A172 (cell line): ENCODE measurements at places on chromosomes 3 and 15.

GRCh38 chr3:4138786-4139431 is 164.3 kb upstream of the SETMAR start:
- no peak for DNase-seq

DNA sequence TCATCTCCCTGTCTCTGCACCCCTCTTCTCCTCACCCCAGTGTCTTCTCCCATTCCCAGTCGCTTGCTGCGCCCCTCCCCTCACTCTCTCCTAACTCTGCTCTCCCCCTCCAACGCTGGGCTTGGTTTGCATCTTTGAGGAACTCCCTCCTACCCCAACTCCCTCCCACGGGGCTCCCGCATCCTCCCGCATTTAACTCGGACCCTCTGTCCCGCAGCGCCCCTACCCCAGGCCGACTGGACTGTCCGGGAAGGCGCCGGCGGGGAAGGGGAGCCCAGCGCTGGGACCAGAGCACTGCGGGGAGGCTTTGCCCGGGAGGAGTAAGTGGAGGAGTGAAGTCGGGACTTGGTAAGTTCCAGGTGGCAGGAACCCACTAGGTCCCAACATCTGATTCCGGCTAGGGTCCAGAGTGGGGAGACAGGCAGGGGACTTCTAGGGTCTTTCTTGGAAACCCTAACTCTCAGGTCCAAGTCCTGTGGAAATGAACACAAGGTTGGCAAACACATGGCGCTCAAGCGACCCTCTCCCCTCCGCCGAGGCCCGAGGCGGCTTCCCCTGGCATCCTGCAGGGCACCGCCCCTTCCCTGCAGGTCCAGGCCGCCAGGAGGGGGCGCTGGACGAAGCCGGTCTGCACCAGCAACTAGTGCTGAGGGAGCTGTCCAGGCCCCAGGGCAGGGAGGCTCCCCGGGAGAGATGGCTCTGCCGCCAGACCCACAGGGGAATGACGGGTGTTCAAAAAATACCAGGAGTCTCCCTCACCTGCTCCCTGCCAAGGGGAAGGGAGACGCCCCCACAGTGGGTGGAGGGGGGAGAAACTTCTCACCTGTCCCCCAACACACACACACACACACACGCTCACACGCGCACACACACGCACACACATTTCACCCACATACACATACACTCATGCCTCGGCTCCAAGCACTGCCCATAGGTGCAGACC is 53.2 kb downstream of the LHFPL4 start:
- no peak for DNase-seq

DNA sequence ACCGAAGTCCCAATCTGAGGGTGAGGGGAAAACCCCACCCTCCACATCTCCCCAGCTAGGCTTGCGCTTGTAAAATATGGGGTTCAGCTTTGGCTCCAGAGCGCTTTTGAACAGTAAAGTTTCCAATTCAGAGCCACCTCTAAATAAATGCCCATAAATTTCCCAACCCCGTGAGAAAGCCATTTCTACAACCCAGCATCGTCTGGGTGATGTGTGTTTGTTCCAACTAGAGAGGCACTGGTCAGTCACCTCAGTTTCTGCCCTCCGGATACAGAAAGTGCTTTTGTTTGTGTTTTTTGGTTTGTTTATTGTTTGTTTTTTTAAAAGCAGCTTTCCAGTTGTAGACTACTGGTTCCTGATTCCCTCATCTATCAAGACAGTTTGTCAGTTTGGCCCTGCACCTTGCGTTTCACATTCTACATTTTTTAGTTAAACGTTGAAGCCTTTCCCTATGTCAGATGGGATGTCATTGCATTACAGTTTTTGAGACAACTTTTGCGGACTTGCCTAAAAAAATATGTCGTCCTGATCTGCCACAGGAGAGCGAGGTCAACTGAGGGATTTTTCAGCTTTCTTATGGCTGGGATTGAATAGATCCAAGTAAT is 15.0 kb upstream of the SOX2 start:
- no peak for DNase-seq

DNA sequence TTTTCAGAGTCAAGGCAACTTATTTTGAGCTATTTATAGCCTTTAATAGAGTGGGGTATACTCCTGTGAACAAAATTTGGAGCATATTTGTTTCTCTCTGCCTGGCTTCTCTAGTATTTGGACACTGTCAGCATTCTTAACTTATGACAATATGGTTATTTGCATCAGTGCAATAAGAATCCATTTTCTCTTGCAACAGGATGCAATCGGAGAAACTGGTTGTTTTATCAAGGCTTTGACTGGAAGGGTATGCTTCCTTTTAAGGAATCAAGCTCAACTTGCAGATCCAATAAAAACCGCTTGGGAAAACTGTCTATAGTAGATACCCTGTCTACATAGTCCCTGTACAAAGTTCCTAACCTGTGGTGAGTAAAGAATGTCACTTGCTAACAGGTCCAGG is 106.7 kb downstream of the DPH6 start:
- DNase-seq: peak; percentile 10

DNA sequence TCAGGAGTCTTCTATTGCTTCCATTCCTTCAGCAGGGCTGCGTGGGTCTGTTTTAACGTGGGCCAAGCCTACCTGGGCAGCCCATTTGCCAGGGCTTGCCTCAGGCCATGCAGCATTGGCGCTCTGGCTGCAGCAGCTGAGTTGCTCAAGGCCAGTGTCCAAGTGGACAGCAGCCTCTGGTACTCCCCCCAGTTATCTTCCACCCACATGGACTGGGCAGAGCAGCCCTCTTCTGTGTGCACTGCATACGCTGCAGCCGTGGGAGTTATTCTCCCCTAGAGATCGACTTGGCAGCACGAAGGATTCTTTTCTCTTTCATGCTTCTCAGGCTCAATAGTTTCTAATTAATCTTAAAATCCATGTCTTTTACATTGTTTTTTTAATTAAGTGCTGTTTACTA is 6.9 kb upstream of the CAPN3 start:
- no peak for DNase-seq

GRCh38 chr3:124965413-124965812 is 30.9 kb upstream of the MUC13 start:
- DNase-seq: no peak

GRCh38 chr3:98745718-98746117 is 17.4 kb upstream of the ST3GAL6 start:
- DNase-seq: no peak

- no peak for DNase-seq
Observed at GRCh38 chr3:98388147-98388546, 2.3 kb upstream of the OR5K3 start.
